A549 treated with ZK216348 at 1 μM for 4 hours (cell line): ENCODE measurements at places on chromosomes 5 and 9. TPM values are rescaled to one million over a fixed set of nuclear protein-coding genes. Genes with fewer than 3 reads are reported as not detected.

EFNA5 gene
- 18.9 to 27.3 TPM (median 26.4 TPM) in 5 replicates for total RNA-seq

TLX3 gene
- not detected in 5 replicates for total RNA-seq

SOHLH1 gene
- not detected in 5 replicates for total RNA-seq

C1QTNF3 gene
- total RNA-seq = 0.09 to 0.33 TPM (median 0.13 TPM) in 4 of 5 replicates, not detected in the other

TMEM174 gene
- total RNA-seq = not detected in 5 replicates

DOCK2 gene
- total RNA-seq = 3.1 to 4.6 TPM (median 3.7 TPM) in 5 replicates

SELENOP gene
- total RNA-seq = 0.14 to 0.61 TPM (median 0.40 TPM) in 3 of 5 replicates, not detected in the others

NUTM2F gene
- not detected in 5 replicates for total RNA-seq

SLC28A3 gene
- 0.04 TPM in 1 of 5 replicates, not detected in the others for total RNA-seq

TEK gene
- 0.06 to 0.12 TPM (median 0.07 TPM) in 5 replicates for total RNA-seq

CERCAM gene
- total RNA-seq = 30.7 to 46.8 TPM (median 37.4 TPM) in 5 replicates

FOXD4L4 gene
- 0.08 to 0.13 TPM (median 0.13 TPM) in 3 of 5 replicates, not detected in the others for total RNA-seq

LNPEP gene
- 4.3 to 10.0 TPM (median 8.0 TPM) in 5 replicates for total RNA-seq

FCN1 gene
- not detected in 5 replicates for total RNA-seq

CDX1 gene
- not detected in 5 replicates for total RNA-seq

PDE6A gene
- total RNA-seq = 0.19 to 0.38 TPM (median 0.25 TPM) in 5 replicates

PCDHGB3 gene
- 0.12 to 0.29 TPM (median 0.27 TPM) in 5 replicates for total RNA-seq

MYMK gene
- total RNA-seq = not detected in 5 replicates

PDCD1LG2 gene
- total RNA-seq = 0.19 to 0.33 TPM (median 0.29 TPM) in 5 replicates

CWC27 gene
- total RNA-seq = 13.5 to 20.2 TPM (median 15.3 TPM) in 5 replicates

TGFBI gene
- total RNA-seq = 1,493 to 2,078 TPM (median 1,745 TPM) in 5 replicates

MAP1B gene
- total RNA-seq = 27.9 to 50.7 TPM (median 47.0 TPM) in 5 replicates

IL3 gene
- not detected in 5 replicates for total RNA-seq

SLC25A46 gene
- 18.8 to 33.7 TPM (median 31.0 TPM) in 5 replicates for total RNA-seq

AFAP1L1 gene
- 7.6 to 11.4 TPM (median 10.7 TPM) in 5 replicates for total RNA-seq

GCNT4 gene
- 0.33 to 0.72 TPM (median 0.34 TPM) in 5 replicates for total RNA-seq

CA9 gene
- 3.0 to 7.1 TPM (median 6.1 TPM) in 5 replicates for total RNA-seq

PROB1 gene
- 0.18 to 0.37 TPM (median 0.28 TPM) in 5 replicates for total RNA-seq

PCDH12 gene
- 0.02 TPM in 1 of 5 replicates, not detected in the others for total RNA-seq

ITGA2 gene
- 11.7 to 21.3 TPM (median 17.2 TPM) in 5 replicates for total RNA-seq

WNT8A gene
- total RNA-seq = not detected in 5 replicates

SCGB3A1 gene
- total RNA-seq = not detected in 5 replicates

ELOVL7 gene
- 7.4 to 14.1 TPM (median 11.3 TPM) in 5 replicates for total RNA-seq
